ENCODE measurements at places on chromosomes 12 and 14. TPM values are rescaled to one million over a fixed set of nuclear protein-coding genes. Genes with fewer than 3 reads are reported as not detected.

KRT81 gene
- 0.30 TPM for total RNA-seq

KRT75 gene
- not detected for total RNA-seq

KERA gene
- total RNA-seq = not detected

ZNF385A gene
- total RNA-seq = 17.5 TPM

DDHD1 gene
- 21.9 TPM for total RNA-seq

GLIPR1L1 gene
- not detected for total RNA-seq

EIF2S3B gene
- total RNA-seq = 5.1 TPM

TAS2R19 gene
- total RNA-seq = 5.2 TPM
